ENCODE measurements at places on chromosomes 5 and 9. TPM values are rescaled to one million over a fixed set of nuclear protein-coding genes. Genes with fewer than 3 reads are reported as not detected.

The BHMT2 gene
- not detected for total RNA-seq

The DIRAS2 gene
- total RNA-seq: 0.11 TPM

The MYMK gene
- not detected for total RNA-seq

The SPEF2 gene
- 8.2 TPM for total RNA-seq

The PLGRKT gene
- 14.5 TPM for total RNA-seq

The GABRA6 gene
- total RNA-seq: not detected

The SRP19 gene
- 25.1 TPM for total RNA-seq

The CCDC152 gene
- total RNA-seq: 0.39 TPM

The MEIKIN gene
- total RNA-seq: 0.54 TPM

The ZDHHC21 gene
- 4.7 TPM for total RNA-seq

The CDKN2A gene
- total RNA-seq: 36.4 TPM

The PCDHGB2 gene
- total RNA-seq: 2.4 TPM

The SLCO6A1 gene
- total RNA-seq: not detected

The MACROH2A1 gene
- 180 TPM for total RNA-seq

The TMCO6 gene
- total RNA-seq: 9.0 TPM

The ARID3C gene
- not detected for total RNA-seq

The CCNO gene
- total RNA-seq: not detected

The ADAMTS12 gene
- total RNA-seq: 3.9 TPM

The ANKRD31 gene
- total RNA-seq: 0.43 TPM

The GFM2 gene
- total RNA-seq: 40.8 TPM

The FAT2 gene
- total RNA-seq: under 0.01 TPM

The PANK3 gene
- 20.4 TPM for total RNA-seq

The LPAR1 gene
- 17.9 TPM for total RNA-seq

The GMCL2 gene
- total RNA-seq: not detected

The PCDHB14 gene
- total RNA-seq: 0.22 TPM

The SNCAIP gene
- 0.11 TPM for total RNA-seq

The KIAA0825 gene
- total RNA-seq: 5.9 TPM

The ELOVL7 gene
- total RNA-seq: 1.5 TPM

The RBM22 gene
- total RNA-seq: 25.1 TPM

The ECM2 gene
- total RNA-seq: under 0.01 TPM

The UHRF2 gene
- total RNA-seq: 66.4 TPM

The LURAP1L gene
- 5.9 TPM for total RNA-seq

The FSTL4 gene
- total RNA-seq: not detected

The SAPCD2 gene
- total RNA-seq: 2.4 TPM

The PTGES gene
- total RNA-seq: 309 TPM

The ABCA1 gene
- total RNA-seq: 62.8 TPM

The BARX1 gene
- total RNA-seq: 0.39 TPM

The PRELID2 gene
- total RNA-seq: 27.5 TPM

The CENPK gene
- 10.6 TPM for total RNA-seq

The KCNN2 gene
- total RNA-seq: 0.33 TPM

The GABBR2 gene
- not detected for total RNA-seq

The FOXD4 gene
- total RNA-seq: under 0.01 TPM

The C5orf52 gene
- total RNA-seq: not detected

The UNC13B gene
- 5.1 TPM for total RNA-seq

The DEPDC1B gene
- total RNA-seq: 3.9 TPM
